ENCODE measurements at places on chromosomes 6 and 20. TPM values are rescaled to one million over a fixed set of nuclear protein-coding genes. Genes with fewer than 3 reads are reported as not detected.

GRCh38 chr20:14062786-14063185 is 67.5 kb downstream of the MACROD2 start:
- DNase-seq: no peak
- no peaks in the 10 kb centered on the region for H3K36me3 ChIP-seq
- peaks cover 4% of the 10 kb centered on the region for H3K27me3 ChIP-seq
- H3K4me3 ChIP-seq: no peak overlapping the region
- no peaks in the 10 kb centered on the region for H3K4me1 ChIP-seq
- H3K27ac ChIP-seq: no peak overlapping the region

The NKAIN4 gene
- not detected for total RNA-seq

- no peak for DNase-seq
- H3K36me3 ChIP-seq: no peaks in the 10 kb centered on the region
- peaks cover 17% of the 10 kb centered on the region for H3K27me3 ChIP-seq
- H3K4me3 ChIP-seq: no peak within 1 kb of the TSS
These were observed at the start of gene ROS1 for GRCh38 chr6:117425431-117426153. ROS1 (minus strand) TSS chr6:117425942; CDS start chr6:117425656, 286 bp downstream.

The RBM24 gene
- not detected for total RNA-seq

GRCh38 chr6:11230158-11231107 is 2.0 kb downstream of the NEDD9 start:
- H3K27me3 ChIP-seq: no peaks in the 10 kb centered on the region
- DNase-seq: no peak
- peaks cover 6% of the 10 kb centered on the region for H3K36me3 ChIP-seq
- H3K4me3 ChIP-seq: peak overlapping the region; percentile 81
- peak overlapping the region; percentile 58 for H3K27ac ChIP-seq

GRCh38 chr6:127518710-127519468 is at the start of gene MTCL3:
MTCL3 (minus strand) TSS chr6:127519335.
- H3K36me3 ChIP-seq: no peaks in the 10 kb centered on the region
- peaks cover 52% of the 10 kb centered on the region for H3K27me3 ChIP-seq
- peak within 1 kb of the TSS; percentile 38 for H3K27ac ChIP-seq
- DNase-seq: peak; percentile 65
- H3K4me1 ChIP-seq: peaks cover 40% of the 10 kb centered on the region

The RCAN2 gene
- total RNA-seq: 0.57 TPM

- DNase-seq: no peak
- H3K27me3 ChIP-seq: no peaks in the 10 kb centered on the region
- H3K4me1 ChIP-seq: no peaks in the 10 kb centered on the region
- no peak overlapping the region for H3K4me3 ChIP-seq
- H3K27ac ChIP-seq: no peak overlapping the region
- H3K36me3 ChIP-seq: no peaks in the 10 kb centered on the region
These were observed 143.5 kb downstream of the TPBG start for GRCh38 chr6:82507112-82507511.

DNA sequence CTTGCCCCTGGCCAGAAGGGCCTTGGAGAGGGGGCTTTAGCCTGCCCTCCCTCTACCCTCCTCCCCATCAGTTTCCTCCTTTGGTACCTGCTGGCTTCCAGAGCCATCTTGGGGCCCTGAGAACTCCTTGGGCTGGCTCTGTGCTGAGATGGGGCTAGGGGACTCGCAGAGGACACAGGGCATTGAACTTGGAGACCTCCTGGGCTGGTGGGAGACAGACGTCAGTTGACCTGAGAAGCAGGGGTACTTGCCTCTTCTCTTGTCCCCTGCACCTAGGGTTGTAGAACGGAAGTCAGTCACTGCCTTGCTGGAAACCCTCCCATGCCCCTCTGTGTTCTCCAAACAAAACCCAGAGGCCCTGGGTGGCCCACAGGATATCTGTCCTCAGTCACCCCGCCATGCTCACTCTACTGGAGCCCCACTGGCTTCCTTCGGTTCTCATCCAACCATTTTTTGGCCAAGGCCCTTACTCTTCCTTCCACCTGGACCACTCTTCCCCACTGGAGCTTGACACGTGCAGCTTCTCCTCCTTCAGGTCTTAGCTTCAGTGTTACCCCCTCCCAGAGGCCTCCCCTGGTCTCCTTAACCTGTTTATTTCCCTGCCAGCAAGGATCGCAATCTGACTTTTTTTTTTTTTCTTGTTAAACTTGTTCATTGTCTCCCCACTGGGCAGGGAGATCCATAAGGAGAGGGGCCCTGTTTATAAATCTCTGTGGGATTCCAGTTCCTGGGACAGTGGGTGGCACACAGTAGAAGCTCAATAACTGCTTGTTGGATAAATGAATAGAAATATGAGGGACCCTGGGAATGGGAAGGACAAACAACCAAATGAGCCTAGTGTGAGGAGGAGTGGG is 971 bp downstream of the RBCK1 start:
- peaks cover 52% of the 10 kb centered on the region for H3K4me1 ChIP-seq
- H3K27me3 ChIP-seq: no peaks in the 10 kb centered on the region
- peak overlapping the region; percentile 83 for H3K27ac ChIP-seq
- peak; percentile 52 for DNase-seq

GRCh38 chr6:73520688-73521350 is at the start of gene EEF1A1:
EEF1A1 (minus strand) TSS chr6:73521032; CDS start chr6:73520026, 1,006 bp downstream.
- H3K4me1 ChIP-seq: peaks cover 25% of the 10 kb centered on the region
- no peaks in the 10 kb centered on the region for H3K27me3 ChIP-seq
- peak within 1 kb of the TSS; percentile 98 for H3K27ac ChIP-seq
- peaks cover 54% of the 10 kb centered on the region for H3K36me3 ChIP-seq
- peak; percentile 100 for DNase-seq
- peak within 1 kb of the TSS; percentile 97 for H3K4me3 ChIP-seq

GRCh38 chr6:164164876-164165275 is 750.4 kb downstream of the QKI start:
- no peak overlapping the region for H3K4me3 ChIP-seq
- H3K4me1 ChIP-seq: no peaks in the 10 kb centered on the region

GRCh38 chr6:16898640-16899396 is 137.6 kb upstream of the ATXN1 start:
- no peak overlapping the region for H3K27ac ChIP-seq
- H3K4me3 ChIP-seq: no peak overlapping the region
- H3K36me3 ChIP-seq: no peaks in the 10 kb centered on the region
- H3K27me3 ChIP-seq: peaks cover 20% of the 10 kb centered on the region

The CASP8AP2 gene
- total RNA-seq: 34.0 TPM

- no peak for DNase-seq
- H3K27me3 ChIP-seq: no peaks in the 10 kb centered on the region
- peaks cover 30% of the 10 kb centered on the region for H3K4me1 ChIP-seq
- no peak overlapping the region for H3K4me3 ChIP-seq
- H3K27ac ChIP-seq: no peak overlapping the region
These were observed 10.5 kb downstream of the CAPN11 start for GRCh38 chr6:44169154-44169553.

GRCh38 chr20:32451682-32452461 is 93.7 kb downstream of the ASXL1 start:
- H3K27ac ChIP-seq: peak overlapping the region; percentile 34
- H3K4me3 ChIP-seq: no peak overlapping the region
- H3K27me3 ChIP-seq: no peaks in the 10 kb centered on the region

GRCh38 chr6:133340557-133340956 is 99.4 kb downstream of the EYA4 start:
- H3K27me3 ChIP-seq: no peaks in the 10 kb centered on the region
- DNase-seq: no peak
- H3K4me3 ChIP-seq: no peak overlapping the region
- H3K4me1 ChIP-seq: no peaks in the 10 kb centered on the region
- H3K36me3 ChIP-seq: no peaks in the 10 kb centered on the region
- H3K27ac ChIP-seq: no peak overlapping the region

GRCh38 chr6:98124171-98124570 is 710.2 kb upstream of the POU3F2 start:
- no peak for DNase-seq
- H3K36me3 ChIP-seq: no peaks in the 10 kb centered on the region
- H3K4me3 ChIP-seq: no peak overlapping the region
- H3K4me1 ChIP-seq: no peaks in the 10 kb centered on the region
- no peaks in the 10 kb centered on the region for H3K27me3 ChIP-seq
- H3K27ac ChIP-seq: no peak overlapping the region

DNA sequence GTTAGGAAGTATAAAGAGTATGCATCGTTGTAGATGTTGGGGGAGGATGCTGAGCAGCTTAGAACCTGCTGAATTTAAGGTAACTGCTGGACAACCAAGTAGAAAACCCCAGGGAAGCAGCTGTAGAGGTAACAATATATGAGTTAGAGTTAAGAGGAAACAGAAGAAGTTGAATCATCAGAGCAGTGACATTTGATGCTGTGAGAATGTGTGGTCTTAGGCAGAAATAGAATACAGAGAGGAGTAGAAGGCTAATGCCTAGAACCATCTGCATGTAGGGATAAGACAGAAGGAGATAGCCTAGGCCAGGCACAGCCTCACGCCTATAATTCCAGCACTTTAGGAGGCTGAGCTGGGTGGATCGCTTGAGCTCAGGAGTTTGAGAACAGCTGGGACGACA is 22.6 kb upstream of the DYNLRB1 start:
- H3K4me3 ChIP-seq: no peak overlapping the region
- DNase-seq: no peak
- H3K4me1 ChIP-seq: peaks cover 3% of the 10 kb centered on the region
- no peaks in the 10 kb centered on the region for H3K27me3 ChIP-seq
- H3K36me3 ChIP-seq: peaks cover 61% of the 10 kb centered on the region

DNA sequence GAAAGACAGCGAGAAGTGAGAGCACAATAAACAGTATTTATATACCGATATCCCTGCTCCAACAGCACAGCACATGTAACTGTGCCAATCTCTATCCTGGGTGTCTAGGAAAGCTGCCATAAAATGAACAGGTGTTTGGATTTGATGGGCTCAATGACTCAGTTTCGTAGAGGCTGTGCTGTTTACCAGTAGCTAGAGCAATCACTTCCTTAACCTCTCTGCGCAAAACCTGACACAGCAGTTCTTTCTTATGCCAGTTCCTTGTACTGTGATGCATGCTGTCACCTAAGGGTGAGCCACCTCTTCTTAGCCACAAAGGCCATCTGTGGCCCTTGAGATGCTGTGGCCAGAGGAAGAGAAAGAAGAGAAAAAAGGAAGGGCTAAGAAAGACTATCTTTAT is 59.3 kb downstream of the SHPRH start:
- H3K27me3 ChIP-seq: no peaks in the 10 kb centered on the region
- no peak for DNase-seq
- H3K4me3 ChIP-seq: no peak overlapping the region
- H3K36me3 ChIP-seq: peaks cover 60% of the 10 kb centered on the region

The RBBP8NL gene
- not detected for total RNA-seq

The TRIM31 gene
- not detected for total RNA-seq

GRCh38 chr6:135093578-135093977 is 39.0 kb upstream of the HBS1L start:
- no peak for DNase-seq
- no peaks in the 10 kb centered on the region for H3K27me3 ChIP-seq
- H3K36me3 ChIP-seq: no peaks in the 10 kb centered on the region
- H3K4me1 ChIP-seq: peaks cover 61% of the 10 kb centered on the region
- H3K4me3 ChIP-seq: no peak overlapping the region

DNA sequence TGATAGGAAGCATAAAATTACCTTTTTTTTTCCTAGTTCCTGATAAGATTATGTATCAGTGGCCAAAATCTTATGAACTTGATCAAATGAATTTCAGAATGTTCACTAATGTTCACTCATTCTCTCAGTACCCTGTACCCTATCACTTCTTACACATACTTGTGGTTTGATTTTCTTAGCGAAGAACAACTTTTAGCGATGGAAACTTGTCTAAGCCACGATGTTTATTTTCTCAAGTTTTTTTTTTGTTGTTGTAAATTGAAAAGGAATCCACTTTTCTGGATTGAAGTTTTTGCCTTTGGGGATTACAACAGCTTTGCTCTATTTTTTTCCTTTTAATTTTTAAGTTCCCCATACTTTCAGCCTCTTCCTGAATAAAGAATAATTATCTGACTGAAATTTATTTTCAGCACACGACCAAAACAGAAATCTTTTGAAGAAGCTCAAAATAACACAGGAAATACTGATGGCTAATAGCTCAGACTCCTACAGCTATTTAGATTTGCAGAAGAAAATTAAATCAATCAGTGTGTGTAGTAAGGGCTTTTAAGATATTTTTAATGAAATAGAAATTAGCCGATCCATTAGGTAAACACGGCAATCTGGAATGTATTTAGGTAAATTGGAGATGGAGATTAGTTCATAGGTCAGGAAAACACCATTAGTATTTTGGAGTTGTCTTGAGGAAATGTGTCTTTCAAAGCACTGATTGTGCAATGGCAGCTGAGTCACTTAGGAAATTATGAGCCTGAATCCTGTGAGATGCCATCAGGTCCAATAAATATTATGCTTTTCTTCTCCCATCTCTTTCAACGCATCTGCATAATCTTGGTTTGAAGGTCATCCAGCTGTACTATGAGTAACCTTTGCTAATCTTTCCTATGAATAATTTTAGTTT is 217.5 kb downstream of the GJA1 start:
- H3K4me3 ChIP-seq: no peak overlapping the region
- H3K36me3 ChIP-seq: no peaks in the 10 kb centered on the region
- peaks cover 36% of the 10 kb centered on the region for H3K4me1 ChIP-seq

DNA sequence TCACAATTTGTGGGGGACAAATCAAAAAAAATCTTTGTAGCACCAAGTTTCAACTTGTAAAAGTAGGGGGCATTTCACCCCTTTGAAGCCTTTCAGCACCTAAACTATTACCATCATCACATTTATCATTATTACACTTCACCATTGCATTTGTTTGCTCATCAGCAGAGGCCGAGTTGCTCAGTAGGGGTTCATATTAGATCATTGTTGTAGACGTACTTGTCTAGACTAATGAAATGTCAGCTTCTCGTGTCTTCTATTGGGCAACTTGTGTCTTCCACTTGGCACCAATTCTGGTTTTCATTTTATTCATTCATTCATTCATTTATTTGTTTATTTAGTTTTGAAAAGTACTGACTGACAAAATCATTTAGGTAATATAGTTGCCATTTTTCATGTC is 338.3 kb upstream of the KCNQ5 start:
- no peak overlapping the region for H3K4me3 ChIP-seq
- no peaks in the 10 kb centered on the region for H3K36me3 ChIP-seq
- no peaks in the 10 kb centered on the region for H3K4me1 ChIP-seq
- no peak overlapping the region for H3K27ac ChIP-seq

The PKIG gene
- total RNA-seq: 4.5 TPM

DNA sequence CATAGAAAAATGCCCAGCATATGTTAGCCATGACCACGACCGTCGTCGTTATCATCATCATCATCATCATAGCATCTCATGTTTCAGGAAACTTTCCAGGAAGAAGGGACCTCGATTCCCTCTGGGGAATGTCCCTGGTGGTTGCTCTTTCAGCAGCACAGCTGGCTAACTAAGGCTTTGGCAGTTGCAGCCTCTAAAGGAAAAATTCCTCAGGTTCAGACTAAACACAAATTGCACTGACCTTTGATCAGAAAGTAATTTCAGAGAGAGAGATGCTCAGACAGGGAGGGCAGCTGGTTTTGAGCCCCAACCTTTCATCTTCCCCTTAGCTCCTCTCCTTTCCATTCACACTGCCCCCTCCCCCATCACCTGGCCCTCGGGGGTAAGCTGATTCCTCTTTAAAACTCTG is 5.6 kb upstream of the CFB start:
- H3K27ac ChIP-seq: no peak overlapping the region
- no peaks in the 10 kb centered on the region for H3K36me3 ChIP-seq
- no peak for DNase-seq
- peaks cover 1% of the 10 kb centered on the region for H3K4me1 ChIP-seq

GRCh38 chr20:23403751-23404150 is 17.5 kb downstream of the NAPB start:
- H3K4me1 ChIP-seq: peaks cover 47% of the 10 kb centered on the region
- DNase-seq: no peak
- peaks cover 13% of the 10 kb centered on the region for H3K36me3 ChIP-seq

The BFSP1 gene
- total RNA-seq: 0.23 TPM

The ECT2L gene
- total RNA-seq: not detected

- no peak overlapping the region for H3K27ac ChIP-seq
- peaks cover 3% of the 10 kb centered on the region for H3K27me3 ChIP-seq
- H3K4me1 ChIP-seq: peaks cover 23% of the 10 kb centered on the region
- no peaks in the 10 kb centered on the region for H3K36me3 ChIP-seq
These were observed 30.9 kb upstream of the CD83 start for GRCh38 chr6:14086701-14087100.

The TRIM40 gene
- not detected for total RNA-seq

The GZF1 gene
- total RNA-seq: 8.9 TPM

The MROH8 gene
- 3.0 TPM for total RNA-seq

The SLC24A3 gene
- not detected for total RNA-seq

The DEFB112 gene
- total RNA-seq: not detected
